ENCODE measurements at places on chromosomes 13 and 19.
A peak's percentile ranks its signal among the peaks of the same experiment; 100 is the strongest.

GRCh38 chr19:48043675-48044258 lies at the start of gene CABP5:
Gene CABP5 (minus strand): TSS chr19:48044079. CDS start chr19:48043922, 157 bp downstream.
- no peak for DNase-seq

GRCh38 chr19:46392252-46392801 lies 21.0 kb downstream of the CCDC8 start:
- DNase-seq: no peak

DNA sequence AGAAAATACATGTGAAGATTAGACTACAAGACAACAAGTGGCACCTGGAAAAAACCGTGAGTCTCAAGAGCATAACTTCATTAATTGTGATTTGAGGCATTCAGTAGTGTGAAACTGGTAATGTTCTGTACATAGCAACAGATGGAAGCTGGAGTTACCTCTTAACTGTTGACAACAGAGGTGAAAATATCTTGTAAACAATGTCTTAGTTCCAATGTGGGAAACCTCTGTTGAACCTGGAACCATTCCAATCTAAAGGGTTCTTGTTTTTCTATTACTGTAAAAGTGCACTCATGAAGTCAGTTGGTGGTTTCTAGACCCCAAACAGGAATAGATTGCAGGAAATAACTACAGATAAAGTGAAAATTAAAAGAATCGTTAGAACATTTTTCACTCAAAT lies 728.4 kb downstream of the SLITRK1 start:
- peak; percentile 66 for DNase-seq

DNA sequence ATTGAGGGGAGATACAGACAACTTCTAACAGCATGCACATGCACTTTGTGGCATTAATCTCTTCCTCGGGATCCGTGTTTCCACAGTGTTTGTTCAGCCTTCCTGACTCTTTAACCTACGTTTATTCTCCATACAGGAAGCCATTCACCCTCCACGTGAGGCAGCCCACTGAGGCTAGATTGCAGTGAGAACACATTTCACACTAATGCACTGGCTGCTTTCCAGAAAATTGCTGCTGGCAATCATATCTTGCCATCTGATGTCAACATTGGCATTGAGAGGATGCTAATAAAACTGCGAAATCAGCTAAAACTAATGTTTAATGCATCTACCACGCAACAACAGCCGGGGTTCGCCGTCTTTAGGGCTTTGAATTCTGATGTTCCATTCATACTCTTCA lies 30.0 kb downstream of the DCLK1 start:
- DNase-seq: peak; percentile 78

DNA sequence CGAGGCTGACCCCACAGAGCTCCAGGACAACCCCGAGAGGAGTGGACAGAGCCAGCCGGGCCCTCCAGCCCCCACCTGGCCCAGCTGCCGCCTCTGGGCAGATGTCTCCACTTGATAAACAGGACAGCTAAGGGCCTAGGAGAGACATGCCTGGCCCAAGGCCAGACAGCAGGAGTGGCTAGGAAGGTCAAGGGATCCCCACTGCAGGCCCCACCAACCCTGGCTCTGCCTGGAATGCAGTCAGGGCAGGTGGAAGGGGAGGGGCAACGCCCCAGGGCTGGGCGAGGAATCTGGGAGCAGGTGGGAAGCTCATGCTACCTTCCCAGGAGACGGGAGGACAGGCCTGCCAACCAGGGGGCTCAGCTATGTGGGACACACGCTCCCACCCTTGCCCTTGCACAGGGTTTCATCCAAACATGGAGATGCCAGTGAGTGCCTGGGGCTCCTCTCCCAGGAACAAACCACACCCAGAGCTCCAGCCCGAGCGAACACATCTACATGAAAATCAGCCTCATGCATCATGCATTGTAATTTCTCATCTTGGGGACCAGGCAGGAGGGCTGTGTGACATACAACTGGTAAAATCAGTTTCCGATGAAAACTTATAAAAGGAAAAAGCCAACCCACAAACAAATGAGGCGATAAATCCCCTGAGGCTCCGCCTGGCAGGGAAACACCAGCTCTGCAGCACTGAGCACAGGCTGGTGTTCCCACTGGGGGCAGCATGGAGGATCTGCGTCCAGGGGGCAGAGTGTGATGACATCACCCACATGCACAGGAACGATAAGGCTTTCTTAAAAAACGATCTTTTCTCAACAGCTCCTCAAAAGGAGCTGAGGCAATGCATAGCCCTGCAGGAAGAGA lies 25.0 kb downstream of the SH3GL1 start:
- DNase-seq: no peak

- no peak for DNase-seq
These were observed 14.3 kb downstream of the ERICH4 start for GRCh38 chr19:41457241-41457640.

- no peak for DNase-seq
These were observed 7.4 kb upstream of the FCGBP start for GRCh38 chr19:39941615-39942365.

GRCh38 chr19:15841875-15842569 lies 26.6 kb upstream of the OR10H1 start:
- DNase-seq: no peak

DNA sequence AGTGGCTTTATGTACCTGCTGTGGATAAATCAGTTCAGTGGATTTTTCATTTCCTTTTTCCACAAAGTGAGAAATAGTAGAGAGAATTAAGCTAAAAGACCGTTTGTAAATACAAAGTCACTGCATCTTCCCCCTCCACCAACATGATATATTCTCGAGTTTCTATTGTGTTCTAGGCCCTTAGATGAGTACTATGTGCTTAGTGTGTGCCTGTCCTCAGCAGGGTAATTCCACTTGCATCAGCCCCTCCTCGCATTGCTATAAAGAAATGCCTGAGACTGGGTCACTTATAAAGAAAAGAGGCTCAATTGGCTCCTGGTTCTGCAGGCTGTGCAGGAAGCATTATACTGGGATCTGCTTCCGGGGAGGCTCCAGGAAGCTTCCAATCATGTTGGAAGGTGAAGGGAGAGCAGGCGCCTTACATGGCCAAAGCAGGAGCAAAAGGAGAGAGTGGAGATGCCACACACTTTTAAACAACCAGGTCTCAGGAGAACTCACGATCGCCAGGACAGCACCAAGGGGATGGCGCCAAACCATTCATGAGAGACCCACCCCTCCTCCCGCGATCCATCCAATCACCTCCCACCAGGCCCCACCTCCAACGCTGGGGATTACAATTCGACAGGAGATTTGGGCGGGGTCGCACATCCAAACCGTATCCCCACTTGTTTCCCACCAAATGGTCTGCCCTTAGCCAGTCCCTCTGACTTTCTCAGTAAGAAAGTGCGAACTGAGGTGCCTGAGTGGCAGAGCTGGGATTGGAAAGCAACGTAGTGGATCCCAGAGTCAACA lies 102.3 kb upstream of the ABCC4 start:
- DNase-seq: no peak

DNA sequence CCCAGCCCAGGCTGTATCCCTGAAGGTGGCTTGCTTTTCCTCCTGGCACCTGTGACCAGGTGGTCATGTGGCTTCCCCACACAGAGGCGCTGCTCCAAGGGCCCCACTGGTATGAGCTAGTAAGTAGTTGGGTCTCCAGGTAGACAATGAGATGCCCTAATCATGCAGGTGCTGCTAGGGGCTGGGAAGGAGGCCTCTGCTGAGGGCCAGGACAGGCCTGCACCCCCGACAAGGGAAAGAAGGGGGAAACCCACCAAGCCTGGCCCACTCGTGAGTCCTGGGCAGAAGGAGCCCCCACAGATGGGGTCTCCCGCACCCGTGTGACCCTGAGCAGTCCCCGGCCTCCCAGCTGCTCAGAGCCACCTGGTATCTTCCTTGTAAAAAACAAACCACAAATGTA lies 13.2 kb downstream of the PEX11G start:
- no peak for DNase-seq

- no peak for DNase-seq
These were observed 11.0 kb downstream of the SGTA start for GRCh38 chr19:2771786-2772674.

DNA sequence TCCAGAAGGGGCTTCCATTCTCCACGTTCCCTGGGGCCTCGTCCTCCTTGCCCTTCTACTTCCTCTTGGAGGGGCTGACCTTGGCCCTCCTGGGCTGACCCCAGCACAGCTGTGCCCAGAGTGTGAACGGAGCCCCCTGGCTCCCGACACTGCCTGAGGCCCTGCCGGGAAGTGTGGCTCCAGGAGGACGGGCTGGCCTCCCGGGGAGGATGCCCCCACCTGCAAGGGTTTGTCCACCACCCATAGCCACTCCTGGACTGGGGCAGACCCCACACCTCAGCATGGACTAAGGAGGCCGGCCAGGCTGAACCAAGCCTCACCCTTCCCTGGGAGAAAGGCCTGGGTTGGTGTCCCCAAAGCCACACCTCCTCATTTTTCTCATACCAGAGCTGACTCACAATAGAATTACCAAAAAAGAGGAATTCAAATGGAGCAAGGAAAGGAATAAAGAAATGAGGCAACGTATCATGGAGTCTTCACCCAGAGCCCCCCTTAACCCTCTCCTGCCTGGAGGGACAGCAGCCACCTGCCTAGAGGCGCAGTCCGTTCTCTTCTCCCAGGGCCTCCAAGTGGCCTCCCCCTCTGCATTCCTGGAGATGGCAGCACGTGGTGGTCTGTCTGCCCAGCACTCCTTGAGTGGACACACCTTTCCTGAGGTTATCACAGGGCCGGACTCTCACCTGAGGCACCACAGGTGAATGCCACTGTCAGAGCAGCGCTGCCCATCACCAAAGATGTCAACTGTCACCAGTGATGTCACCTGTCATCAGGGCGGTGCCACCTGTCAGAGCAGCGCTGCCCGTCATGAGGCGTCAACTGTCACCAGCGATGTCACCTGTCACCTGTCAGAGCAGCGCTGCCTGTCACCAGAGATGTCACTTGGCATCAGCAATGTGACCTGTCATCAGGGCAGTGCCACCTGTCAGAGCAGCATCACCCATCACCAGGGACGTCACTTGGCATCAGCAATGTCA lies 3.1 kb upstream of the C13orf46 start:
- DNase-seq: no peak

- DNase-seq: no peak
These were observed 199.5 kb downstream of the SUCLA2 start for GRCh38 chr13:47801555-47801954.

DNA sequence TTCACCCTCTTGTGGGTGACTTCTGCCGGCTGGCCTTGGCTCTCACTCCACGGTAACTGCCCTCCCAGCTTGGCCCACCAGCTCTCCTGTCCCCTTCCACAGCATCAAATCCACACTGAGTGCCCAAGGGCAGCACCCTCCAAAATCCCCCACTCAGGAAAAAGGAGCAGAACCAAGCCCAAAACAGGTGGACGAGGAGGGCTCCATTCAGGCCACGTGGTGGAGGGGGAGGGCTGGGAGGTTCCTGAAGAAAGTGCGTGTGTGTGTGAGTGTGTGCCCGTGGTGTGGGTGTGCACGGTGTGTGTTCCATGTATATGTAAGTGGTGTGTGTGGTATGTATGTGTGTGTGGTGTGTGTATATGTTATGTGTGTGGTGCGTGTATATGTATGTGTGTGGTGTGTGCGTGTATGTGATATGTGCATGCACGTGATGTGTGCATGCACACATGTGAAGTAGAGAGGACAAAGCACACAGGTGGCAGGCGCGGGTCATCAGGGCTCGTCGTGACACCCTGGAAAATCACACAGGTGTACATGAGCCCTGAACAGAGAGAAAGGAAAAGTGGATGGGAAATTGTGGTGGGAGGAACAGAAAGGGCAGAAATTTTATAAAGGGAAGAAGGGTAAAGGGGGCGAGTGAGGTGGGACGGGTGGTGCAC lies 76.9 kb downstream of the COL4A1 start:
- no peak for DNase-seq

- no peak for DNase-seq
These were observed 8.5 kb upstream of the SYT5 start for GRCh38 chr19:55188625-55189024.

DNA sequence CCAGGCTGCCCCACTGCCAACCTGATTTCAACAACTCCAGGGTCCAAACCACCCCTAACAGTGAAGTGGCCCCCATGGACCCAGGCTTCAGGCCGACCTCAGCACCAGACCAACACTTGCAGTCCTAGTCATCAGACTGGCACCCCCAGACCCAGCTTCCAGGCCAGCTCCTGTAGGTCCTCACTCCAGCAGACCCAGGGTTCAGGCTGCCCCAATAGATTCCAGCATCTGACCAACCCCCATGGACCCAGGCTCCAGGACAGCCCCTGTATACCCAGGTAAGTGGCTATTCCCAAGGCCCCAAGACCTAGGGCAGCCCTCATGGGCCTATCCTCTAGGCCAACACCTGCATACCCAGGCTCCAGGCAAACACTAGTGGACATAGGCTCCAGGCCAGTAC lies 193.8 kb upstream of the OBI1 start:
- no peak for DNase-seq

DNA sequence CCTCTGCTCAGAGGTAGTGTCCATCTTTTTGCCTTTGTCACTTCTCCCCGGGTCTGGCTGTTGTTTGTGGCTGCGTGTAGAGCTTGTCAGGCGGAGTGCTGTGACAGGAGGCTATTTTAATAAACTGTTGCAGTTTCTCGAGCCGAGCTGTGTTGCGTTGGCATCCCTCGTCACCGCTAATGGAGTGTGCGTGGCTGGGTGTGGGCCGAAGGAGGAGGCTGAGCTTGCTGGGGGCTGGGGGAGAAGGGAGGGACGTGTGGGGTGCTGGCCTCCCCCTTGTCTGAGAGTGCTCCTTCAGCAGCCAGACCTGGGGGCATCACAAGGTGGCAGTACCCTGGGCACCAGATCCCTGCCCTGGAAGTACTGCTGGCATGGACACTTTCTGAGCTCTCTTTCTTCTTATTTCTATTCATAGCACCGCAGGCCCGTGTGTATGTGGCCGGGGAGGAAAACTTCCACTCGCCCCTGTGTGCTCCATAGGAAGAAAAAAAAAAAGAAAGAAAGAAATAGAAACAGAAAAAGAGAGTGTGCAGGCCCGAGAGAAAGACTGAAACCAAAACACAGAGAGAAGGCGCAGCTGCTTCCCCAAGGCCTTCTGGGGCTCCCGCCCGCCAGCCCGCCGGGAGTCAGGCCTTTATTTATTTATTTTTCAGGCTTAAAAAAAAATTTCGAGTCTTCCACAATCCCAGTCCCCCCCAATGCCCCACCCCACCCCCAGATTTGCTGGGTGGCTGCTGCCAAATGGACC lies 27.0 kb downstream of the NFIX start:
- DNase-seq: peak; percentile 67

GRCh38 chr19:11418549-11419506 lies at the start of gene RGL3:
Gene RGL3 (minus strand): TSS chr19:11419314. CDS start chr19:11419278, 36 bp downstream.
- peak; percentile 81 for DNase-seq

- no peak for DNase-seq
These were observed 159.0 kb downstream of the USP12 start for GRCh38 chr13:27012482-27013197.

DNA sequence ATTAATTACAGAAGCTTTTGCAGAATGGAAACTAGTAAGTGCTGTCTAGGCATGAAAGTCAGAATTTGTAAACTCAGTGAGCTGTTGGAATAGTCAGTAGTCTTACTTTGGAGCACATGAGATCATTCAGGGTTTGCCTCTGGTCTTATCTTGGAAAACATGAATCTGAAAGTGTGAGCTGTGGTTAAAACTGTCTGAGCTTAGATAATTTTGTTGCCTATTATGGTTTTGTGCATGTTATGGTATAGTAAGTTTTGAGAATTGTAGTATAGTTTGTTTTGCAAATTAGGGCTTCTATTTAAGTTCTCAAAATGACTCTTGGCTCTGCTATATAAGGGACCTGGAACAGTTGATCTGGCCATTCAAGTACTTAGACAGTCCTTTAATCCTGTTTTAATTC lies 53.7 kb upstream of the TRPC4 start:
- no peak for DNase-seq
